T-cell (primary cell): ENCODE measurements at places on chromosomes 7 and 10. TPM values are rescaled to one million over a fixed set of nuclear protein-coding genes. Genes with fewer than 3 reads are reported as not detected.

FANK1 gene
- 3.3 TPM for total RNA-seq

GRCh38 chr7:111987886-111988285 is 218.3 kb downstream of the DOCK4 start:
- no peak for DNase-seq

CALHM1 gene
- not detected for total RNA-seq

CAMK2G gene
- total RNA-seq = 55.5 TPM

DNA sequence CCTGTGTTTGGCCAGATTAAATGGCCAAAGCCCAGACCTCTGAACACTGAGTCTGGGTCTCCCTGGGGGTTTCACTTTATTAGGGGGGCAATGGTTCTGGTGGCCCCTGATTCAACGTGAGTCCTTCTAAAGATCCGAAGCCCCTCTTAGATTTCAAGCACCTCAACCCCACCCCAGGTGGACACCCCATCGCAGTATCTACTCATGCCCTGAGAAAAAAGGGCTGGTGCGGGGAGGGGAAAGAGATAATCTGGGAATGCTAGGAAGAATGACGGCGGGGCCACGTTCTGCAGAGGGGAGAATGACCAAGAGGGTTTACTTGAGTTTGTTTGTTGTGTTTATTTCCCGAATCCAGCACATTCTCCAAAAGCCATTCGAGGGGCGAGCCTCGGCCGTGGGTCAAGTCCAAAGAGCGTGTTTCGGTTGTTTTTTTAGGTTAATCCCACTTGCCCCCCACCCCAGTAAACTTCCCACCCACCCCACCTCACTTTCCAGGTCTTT is 832 bp downstream of the PDLIM1 start:
- no peak for DNase-seq

DNA sequence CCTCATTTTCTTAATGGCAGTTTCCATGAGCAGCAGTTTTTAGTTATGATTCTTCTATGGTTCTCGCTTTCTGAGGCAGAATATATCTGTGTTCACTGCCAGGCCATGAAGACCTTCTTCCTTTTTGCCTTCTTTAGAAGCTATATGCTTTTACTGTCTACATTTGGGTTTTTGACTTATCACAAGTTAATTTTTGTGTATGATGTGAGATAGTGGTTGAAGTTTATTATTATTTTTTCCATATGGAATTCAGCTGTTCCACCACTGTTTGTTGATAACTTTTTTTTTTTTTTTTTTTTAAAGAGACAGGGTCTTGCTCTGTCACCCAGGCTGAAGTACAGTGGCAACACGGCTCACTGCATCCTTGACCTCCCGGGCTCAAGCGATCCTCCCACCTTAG is 44.5 kb downstream of the INPP5A start:
- no peak for DNase-seq

COL13A1 gene
- total RNA-seq = 0.09 TPM

ELFN1 gene
- not detected for total RNA-seq
